ENCODE measurements at places on chromosomes 4 and X.

DNA sequence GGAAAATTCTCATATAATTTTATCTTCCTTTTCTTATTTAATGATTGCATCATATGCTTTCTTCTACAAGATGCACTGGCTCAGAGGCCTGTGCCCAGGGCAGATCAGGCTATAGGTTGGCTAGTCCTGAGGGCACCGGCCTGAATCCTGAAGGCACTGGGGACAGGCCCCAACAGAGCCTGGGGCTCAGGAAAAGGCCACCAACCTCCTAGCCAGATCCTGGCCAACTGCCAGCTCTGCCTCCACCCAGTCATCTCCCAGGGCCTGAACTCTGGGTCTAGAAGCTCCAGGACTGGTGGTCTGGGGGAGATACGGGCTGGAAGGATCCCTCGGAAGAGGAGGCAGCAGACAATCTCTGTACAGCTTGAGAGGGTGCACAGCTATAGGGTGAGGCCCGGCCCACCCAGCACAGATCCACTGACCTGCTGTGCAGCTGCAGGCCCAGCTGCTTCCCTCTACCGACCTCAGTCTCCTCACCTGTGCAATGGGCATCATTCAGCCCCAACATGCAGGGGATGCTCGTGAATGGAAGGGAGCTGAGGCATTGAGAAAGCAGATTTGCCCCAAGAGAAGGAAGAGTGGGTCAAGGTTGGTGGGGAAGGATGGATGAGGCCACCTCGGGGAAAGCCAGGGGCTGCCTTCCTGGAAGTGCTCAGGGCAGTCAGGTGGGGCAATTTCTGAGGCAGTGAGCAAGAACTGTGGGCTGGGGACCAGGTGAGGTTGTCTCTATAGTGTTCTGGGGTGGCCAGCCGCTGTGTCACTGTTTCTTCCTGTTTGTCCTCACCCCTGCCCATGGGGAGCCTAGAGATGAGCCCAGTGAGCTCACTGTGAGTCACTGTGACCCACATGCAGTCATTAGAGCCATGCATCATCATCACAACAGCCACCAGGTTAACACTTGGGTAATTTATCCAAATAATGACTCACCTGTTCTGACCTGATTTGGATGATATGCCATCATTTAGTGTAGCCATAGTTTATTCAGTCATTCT lies 22.4 kb upstream of the XAGE2 start:
- no peak overlapping the region for H3K4me3 ChIP-seq
- H3K4me1 ChIP-seq, result no peaks in the 10 kb centered on the region
- no peaks in the 10 kb centered on the region for H3K36me3 ChIP-seq
- H3K27me3 ChIP-seq, result no peaks in the 10 kb centered on the region

- no peak overlapping the region for H3K27ac ChIP-seq
- no peak for DNase-seq
- no peak overlapping the region for H3K4me3 ChIP-seq
- no peaks in the 10 kb centered on the region for H3K4me1 ChIP-seq
- no peaks in the 10 kb centered on the region for H3K27me3 ChIP-seq
- no peaks in the 10 kb centered on the region for H3K36me3 ChIP-seq
These were observed 345.4 kb downstream of the ADAM29 start for GRCh38 chr4:175263537-175263936.

DNA sequence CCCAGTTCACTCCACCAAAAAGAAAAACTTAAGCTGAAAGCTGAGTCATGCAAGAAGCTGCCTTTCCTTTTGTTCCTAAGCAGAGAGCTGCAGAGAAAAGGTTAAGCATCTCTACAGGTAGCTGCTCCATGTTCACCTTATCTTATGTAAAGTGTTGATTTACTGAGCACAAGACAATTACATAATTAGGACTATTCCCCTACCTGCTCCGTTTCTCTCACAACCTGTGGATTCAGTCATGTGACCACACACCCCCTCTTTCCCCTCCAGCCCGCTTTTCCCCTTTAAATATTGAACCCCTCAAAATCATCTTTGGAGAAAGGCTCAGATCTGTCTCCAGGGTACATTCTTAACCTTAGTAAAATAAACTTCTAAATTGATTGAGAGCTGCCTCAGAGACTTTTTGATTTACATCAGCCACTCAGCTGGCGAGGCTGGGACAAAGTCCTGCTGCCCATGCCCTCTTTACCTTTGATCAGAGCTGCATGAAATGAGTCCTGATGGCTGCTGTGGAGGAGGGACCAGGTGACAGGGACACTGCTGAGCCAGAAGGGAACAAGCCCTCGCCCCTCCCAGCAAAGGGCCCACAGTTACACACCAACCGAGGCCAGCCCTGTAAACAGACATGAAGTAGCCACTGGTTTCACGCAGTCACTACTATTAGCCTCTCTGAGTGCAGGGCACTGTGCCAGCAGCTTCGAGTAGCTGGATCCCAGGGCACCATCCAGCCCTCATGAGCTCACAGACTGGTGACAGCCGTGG lies 53.9 kb upstream of the C4orf50 start:
- no peaks in the 10 kb centered on the region for H3K27me3 ChIP-seq
- DNase-seq, result no peak
- H3K27ac ChIP-seq, result no peak overlapping the region
- H3K36me3 ChIP-seq, result no peaks in the 10 kb centered on the region
- H3K4me3 ChIP-seq, result peak overlapping the region; percentile 63

DNA sequence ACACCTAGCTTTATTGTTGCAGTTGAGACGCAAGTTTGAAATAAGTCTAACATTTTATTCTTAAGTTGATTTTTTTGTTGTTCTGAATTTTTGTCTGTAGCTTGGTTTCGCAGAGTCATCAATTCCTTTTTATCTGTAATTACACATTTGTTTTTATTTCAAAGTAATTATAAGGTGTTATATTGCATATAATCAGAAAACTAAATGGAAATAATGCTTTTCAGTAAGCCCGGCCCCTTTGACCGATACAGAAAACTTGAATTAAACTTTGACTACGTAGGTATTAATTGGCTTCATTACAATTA lies 2.1 kb downstream of the KDM6A start:
- peaks cover 11% of the 10 kb centered on the region for H3K36me3 ChIP-seq
- DNase-seq, result no peak
- peak overlapping the region; percentile 86 for H3K4me3 ChIP-seq
- H3K27me3 ChIP-seq, result no peaks in the 10 kb centered on the region
- no peaks in the 10 kb centered on the region for H3K4me1 ChIP-seq

GRCh38 chr4:96602661-96603060 lies 762.8 kb downstream of the PDHA2 start:
- H3K27me3 ChIP-seq, result no peaks in the 10 kb centered on the region
- DNase-seq, result no peak
- H3K27ac ChIP-seq, result no peak overlapping the region
- no peaks in the 10 kb centered on the region for H3K4me1 ChIP-seq

GRCh38 chrX:149871940-149872339 lies 9.0 kb upstream of the MAGEA8 start:
- H3K36me3 ChIP-seq, result no peaks in the 10 kb centered on the region
- H3K27me3 ChIP-seq, result no peaks in the 10 kb centered on the region
- no peak overlapping the region for H3K4me3 ChIP-seq
- H3K4me1 ChIP-seq, result no peaks in the 10 kb centered on the region
- DNase-seq, result peak; percentile 62
